CD4-positive, alpha-beta T cell treated with Interleukin-17A for 1 hour (primary cell): ENCODE measurements at places on chromosomes 3 and 15.

DNA sequence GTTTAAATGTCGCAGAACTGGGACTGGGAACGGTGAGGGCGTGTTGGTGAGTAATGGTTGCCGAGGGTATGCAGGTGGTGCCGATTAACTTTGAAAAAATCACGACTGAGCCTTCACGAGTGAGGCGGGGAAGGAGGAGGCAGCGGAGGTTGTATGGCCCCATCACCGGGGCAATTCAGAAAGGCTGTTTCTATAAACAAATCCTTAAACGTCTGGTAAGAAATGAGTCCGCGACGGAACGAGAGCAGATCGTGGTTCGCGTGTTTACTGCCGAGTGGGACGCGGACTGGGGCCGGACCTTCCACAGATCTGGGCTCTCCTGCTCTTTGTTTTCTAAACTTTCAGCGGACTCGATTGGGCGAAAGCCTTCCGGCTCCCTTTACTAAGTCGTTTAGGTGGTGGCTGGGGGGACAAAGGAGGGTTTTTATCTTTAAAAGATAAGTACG, 2.7 kb downstream of the IGF1R start:
- peak; percentile 34 for DNase-seq

- no peak for DNase-seq
Observed at GRCh38 chr3:115520241-115520640, 103.1 kb upstream of the GAP43 start.

DNA sequence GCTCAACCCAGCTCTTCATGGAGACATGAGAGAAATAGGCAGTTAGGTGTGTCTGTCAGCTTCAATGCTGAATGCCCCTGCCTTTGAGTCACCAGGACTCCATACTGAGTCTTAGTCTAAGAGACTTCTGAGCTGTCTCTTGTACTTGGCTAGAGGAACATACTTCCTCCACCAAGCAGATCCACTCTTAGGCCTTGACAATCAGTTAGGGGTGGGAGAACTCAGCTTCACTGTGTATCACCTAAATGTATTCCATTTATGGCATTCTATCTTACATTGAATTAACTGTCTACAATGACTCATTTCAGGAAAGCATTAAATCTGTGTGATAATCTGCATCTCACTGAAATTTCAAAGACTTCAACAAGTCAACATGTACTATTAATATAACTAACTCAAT, 66.0 kb downstream of the STAC start:
- DNase-seq: no peak

- DNase-seq: no peak
Observed at GRCh38 chr3:160126761-160127160, 98.5 kb upstream of the C3orf80 start.

- no peak for DNase-seq
Observed at GRCh38 chr3:100402256-100402655, 917 bp downstream of the LNP1 start.

GRCh38 chr15:73593304-73594074, 39.7 kb downstream of the NPTN start:
- no peak for DNase-seq

- DNase-seq: no peak
Observed at GRCh38 chr3:68964694-68965093, 32.3 kb upstream of the TAFA4 start.

GRCh38 chr3:197428117-197428801, 127.5 kb downstream of the BDH1 start:
- DNase-seq: peak; percentile 14

DNA sequence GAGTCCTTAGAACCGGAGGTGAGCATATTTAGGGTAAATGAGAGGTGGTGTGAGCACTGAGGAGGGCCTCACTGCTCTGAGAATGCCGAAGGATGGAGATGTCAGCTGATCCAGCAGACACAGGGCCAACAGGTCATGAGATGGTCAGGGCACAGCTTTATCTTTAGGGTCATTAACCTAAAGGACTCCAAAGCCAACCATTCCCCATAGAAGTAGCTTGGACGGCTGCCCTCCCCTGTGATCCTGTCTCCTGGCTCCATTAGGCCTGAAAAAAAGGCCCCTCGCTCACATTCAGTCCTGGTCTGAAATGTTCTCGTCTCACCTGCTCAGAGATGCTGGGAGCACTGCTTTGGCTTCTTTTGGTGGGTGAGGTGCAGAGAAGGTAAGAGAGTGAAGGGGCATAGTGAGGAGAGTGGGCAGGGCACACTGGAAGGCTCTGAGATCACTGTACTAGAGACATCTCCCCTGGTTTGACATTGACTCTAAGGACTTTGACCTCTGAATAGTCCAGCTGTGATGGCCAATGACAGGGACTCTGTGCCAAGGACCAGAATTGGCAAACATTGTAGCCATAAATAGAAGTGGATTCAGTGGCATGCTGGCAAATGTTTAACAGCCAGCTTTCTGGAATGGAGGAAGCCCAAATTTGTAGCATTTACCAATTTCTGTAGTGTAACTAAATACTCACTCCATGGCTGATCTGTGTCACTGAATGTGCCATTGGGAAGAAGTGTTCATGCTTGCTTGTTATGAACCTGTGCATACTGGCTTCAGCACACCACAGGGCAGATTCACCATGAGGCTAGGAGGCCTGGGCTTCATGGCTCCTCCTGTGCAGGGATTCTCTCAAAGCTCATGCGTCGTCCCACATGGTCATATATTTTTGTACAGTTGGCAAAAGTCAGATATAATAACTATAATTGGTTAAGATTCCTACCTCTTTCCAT, 76.2 kb upstream of the MRPS22 start:
- no peak for DNase-seq

- DNase-seq: no peak
Observed at GRCh38 chr3:168117853-168118313, 22.2 kb upstream of the GOLIM4 start.

DNA sequence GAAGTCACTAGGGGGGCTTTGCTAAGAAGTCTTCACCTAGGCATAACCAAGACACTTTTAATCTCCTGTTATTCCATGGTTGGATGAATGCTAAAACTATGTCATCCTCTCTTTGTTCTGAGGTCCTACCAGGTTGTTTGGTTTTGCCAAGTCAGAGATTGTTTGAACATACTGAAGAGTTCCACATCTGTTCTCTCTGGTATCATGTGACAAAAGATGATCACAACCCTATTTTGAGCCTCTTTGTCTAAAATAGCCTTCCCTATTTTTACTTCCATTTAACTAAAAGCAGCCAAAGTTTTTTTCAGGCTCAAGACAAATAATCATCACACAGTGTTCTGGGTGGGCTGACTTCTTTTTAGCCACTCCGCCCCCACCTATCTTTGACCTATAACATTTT, 218.4 kb upstream of the LMCD1 start:
- no peak for DNase-seq

- peak; percentile 99 for DNase-seq
Observed at GRCh38 chr3:15601399-15602145, at the start of the genes BTD and HACL1. BTD (plus strand) TSS chr3:15601745; CDS start chr3:15635440, 33,695 bp downstream. HACL1 (minus strand) TSS chr3:15601569; CDS start chr3:15601463, 106 bp downstream.

DNA sequence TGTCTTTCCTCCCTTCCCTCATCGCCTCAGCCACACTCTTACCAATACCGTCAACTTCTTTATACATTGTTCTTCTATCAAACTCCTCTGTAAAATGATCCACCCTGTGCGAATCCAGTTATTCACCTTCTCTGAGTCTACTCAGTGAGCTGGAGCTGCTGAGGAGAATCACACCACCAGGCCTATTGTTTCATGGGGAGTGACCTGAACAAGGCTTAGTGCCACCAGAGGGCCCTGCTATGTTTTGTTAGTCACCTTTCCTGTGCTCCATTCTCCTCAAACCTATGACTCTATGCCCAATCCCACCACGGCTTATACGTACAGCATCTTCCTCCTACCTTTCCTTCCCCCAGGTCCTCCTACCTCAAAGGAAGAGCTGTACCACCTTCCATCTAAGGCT, 50.4 kb upstream of the MED12L start:
- no peak for DNase-seq

GRCh38 chr3:43001094-43001553, 22.0 kb downstream of the GASK1A start:
- DNase-seq: no peak

DNA sequence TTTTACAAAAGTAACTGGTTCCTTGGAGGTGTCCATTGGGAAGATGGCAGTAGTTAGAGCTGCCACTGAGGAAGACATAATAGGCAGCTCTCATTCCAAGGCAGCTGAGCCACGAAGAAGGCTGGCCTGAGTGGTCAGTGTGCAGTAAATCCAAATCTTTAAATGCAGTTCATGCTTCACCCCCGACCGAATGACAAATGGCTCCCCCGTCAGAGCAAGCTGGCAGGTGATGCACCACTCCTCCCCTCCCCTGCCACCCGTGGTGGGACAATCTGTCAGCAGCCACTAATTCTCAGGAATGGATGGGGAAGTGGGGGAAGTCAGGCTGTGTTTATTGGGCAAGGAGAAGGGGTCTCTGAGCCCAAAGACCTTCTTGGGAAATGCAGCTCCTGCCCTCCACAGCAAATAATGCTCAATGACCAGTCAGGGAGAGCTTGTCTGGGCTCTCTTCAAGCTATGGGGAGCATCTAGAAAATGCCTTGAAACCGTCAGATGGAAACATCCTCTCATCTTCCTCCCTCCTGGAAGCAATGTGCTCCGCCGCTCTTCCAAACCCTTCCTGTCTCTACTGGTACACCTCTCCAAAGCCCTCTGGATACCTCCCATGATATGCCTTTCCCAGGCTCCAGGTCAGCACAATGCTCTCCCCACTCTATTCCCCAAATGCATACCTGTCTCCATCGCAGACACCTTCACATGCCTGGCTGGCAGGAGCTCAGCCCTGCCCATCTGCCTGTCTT, 65.4 kb downstream of the LIPC start:
- no peak for DNase-seq
